Activated naive CD8-positive, alpha-beta T cell treated with anti-CD3 and anti-CD28 coated beads, Interleukin-2, amount 10 ng/mL, durations not matched to agents 7 days and 5 days (primary cell): ENCODE measurements at places on chromosomes 5 and 9. TPM values are rescaled to one million over a fixed set of nuclear protein-coding genes. Genes with fewer than 3 reads are reported as not detected.

GRCh38 chr5:35012796-35013195 is 35.0 kb downstream of the AGXT2 start:
- DNase-seq, result no peak

- DNase-seq, result no peak
Measured at GRCh38 chr9:127209220-127209619, 55.4 kb upstream of the GARNL3 start.

DNA sequence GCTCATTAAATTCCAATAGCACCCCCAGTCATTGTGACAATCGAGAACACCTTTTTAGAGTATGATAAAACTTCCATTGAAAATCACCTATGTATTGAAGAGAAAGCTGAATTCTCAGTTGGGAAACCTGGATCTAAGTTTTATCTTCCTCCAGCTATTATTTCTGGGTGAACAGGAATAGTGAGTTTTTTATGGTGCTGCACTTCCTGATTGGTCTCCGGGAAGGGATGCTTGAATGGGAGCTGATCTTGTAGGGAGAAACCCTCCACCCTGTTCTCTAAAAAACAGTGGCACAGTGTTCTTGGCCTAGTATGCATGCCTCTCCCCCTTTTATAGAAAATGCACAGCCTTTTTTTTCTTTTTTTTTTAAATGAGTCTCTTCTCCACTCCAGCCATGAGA is 112.2 kb downstream of the ACTBL2 start:
- DNase-seq, result no peak

- no peak for DNase-seq
Measured at GRCh38 chr5:157312492-157312891, 46.6 kb downstream of the CYFIP2 start.

DNA sequence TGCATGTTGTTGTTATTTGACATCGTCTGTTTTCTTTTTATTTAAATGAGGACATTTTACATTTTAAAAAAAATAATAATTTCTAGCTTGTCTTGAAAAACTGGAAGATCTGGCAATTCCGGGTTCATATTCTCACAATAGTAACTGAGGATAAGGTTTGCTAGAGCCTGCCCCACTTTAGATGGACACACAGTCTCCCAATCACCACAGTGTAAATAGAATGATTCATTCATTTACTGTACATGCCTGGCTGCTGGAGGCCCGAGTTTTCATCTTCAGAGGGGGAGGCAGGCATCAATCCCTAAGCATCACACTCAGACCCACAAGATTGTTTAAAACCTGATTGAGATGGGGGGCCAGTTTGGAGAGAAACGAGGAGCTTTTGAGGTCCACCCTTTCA is 2039.7 kb upstream of the WWC1 start:
- DNase-seq, result no peak

DNA sequence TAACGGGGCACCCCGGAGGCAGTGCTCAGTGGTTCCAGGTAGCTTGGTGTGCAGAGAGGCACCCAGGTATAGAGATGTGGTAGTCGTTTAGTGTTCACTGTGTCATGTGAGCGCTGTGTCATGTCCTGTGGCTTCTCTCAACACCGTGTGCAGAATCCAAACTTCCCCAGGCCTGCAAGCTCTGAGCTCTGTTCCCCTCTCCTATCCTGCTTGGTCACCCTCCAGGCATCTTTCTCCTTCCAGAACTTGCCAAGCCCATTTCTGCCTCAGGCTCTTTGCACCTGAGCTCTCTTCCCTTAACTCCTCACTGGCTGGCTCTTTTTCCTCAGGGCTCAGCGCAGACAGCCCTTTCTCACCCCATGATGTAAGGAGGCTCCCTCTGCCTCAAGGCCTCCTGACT is 64.8 kb downstream of the CARTPT start:
- DNase-seq, result no peak

- no peak for DNase-seq
Measured at GRCh38 chr5:122101636-122102285, 23.7 kb upstream of the LOX start.

DNA sequence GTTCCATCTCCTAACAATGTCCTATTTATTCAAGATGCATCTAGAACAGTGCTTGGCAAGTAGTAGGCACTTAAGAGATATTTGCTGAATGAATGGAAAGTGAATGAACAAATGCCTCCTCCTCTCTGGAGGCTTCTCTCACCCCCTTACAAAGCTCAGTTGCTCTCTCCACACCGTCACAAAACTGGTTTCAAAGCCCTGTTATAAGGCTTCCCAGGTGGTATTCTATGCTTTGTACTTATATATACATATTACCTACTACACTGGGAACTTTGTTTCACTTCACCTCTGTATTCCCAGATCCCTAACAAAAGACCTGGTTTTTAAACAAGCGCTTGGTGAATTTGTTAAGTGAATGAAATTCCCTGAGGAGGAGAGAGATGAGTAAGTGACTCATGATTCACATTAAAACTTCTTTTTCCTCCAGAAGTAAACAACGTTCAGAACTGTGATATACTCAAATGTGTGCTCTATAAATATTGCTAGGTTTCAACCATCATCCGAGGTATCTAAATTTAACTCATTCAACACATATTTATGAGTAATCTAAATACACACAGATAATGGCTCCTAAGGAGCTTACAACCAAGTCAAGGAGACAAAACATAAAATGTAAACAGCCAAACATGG is 36.0 kb downstream of the DENND1A start:
- no peak for DNase-seq

GRCh38 chr9:85884256-85884655 is 56.7 kb upstream of the NAA35 start:
- DNase-seq, result no peak

The CDH6 gene
- total RNA-seq, result not detected

The CHSY3 gene
- not detected for total RNA-seq

The S100Z gene
- total RNA-seq, result 1.4 TPM
